ENCODE measurements at places on chromosomes 5 and 9.

DNA sequence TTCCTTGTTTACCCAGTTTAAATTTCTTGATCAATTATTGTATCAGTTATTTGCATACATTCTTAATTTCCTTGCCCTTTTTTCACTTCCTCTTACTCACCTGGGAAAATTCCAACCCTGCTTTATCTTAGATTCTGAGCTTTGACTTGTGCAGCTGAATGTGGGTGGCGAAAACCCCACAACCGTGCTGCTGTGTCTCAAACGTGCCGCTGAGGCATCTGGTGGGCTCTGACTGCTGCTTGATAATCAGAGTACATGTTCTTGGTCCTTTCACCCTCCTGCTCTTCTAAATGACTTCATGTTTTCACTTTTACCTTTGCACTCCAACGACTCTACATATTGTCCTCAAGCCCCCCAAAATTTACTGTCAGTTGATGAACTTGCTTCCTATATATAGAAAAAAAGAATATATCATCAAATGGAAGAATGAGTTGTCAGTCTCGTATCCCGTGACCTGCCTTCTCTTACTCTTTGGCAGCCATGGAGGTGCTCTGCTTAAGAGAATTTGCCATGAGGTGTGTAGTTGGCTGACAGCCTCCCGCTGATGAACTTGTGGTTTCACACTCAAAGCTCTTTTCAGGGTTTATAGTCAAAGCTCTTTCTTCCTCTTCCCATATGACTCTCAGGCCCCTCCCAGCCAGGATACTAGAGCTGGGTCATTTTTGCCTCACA lies 14.0 kb upstream of the JAK2 start:
- DNase-seq: peak; percentile 14

DNA sequence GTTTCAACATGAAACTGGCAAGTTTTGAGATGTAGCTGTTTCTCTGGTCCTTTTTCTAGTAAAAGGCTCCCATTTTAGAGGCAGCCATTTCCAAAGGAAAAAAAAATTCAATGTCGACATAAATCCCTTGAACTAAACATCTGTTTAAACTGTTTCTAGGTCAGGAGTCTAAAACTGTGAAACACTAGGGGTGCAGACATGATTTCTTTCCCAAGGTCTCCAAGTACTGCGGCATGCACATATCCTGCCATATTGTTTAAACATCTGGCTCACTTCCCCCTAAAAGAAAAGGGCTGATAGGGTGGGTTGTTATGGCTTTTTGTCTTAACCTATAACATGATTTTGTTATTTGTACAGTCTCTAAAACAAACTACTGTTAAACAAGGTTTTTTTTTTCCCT lies 51.1 kb downstream of the NFIB start:
- DNase-seq: no peak

DNA sequence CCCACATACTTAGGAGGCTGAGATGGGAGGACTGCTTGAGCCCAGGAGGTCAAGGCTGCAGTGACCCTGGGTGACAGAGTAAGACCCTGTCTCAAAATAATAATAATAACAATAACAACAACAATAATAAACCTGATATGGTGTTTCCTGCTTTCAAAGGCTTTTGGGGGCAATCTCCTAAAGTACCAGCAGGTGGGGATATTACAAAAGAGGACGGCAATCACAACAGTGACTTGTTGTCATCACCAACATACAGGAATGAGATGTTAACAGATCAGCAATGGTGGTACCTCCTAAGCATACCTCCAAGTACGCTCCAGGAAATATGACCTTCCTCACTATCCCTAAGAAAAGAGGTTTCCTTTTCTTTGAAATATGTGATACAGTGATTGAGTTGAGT lies 91.1 kb upstream of the RNF180 start:
- DNase-seq: no peak

GRCh38 chr5:133250527-133250926 lies 198.7 kb downstream of the HSPA4 start:
- DNase-seq: no peak

GRCh38 chr5:133531178-133531577 lies 81.2 kb downstream of the FSTL4 start:
- DNase-seq: no peak

DNA sequence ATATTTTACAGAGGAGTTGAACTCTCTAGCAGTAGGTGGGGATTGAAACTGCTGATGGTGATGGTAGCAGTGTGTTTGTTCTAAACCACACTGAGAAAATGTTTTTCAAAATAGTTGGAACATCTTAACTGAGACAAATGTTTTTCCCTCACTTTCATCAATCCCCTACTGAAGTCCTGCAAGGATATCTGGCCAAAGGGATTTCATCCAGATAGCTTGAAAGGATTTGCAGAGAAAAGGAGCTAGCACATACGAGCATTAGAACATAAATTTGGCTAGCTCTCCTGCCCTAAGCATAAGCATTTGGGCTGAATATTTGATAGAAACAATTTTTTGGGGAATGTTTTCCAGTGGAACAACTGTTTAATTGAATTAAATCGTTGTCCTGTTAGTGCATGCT lies 153.9 kb downstream of the CDH9 start:
- DNase-seq: no peak

GRCh38 chr9:87310827-87311523 lies 186.7 kb upstream of the DAPK1 start:
- DNase-seq: no peak

GRCh38 chr9:101265261-101265660 lies 119.5 kb downstream of the BAAT start:
- DNase-seq: no peak

GRCh38 chr9:92619601-92620300 lies 50.2 kb downstream of the IPPK start:
- DNase-seq: no peak

GRCh38 chr5:17312358-17312757 lies 94.9 kb downstream of the BASP1 start:
- no peak for DNase-seq

GRCh38 chr9:81621785-81622259 lies 67.5 kb downstream of the TLE1 start:
- no peak for DNase-seq

Data from CD4-positive, alpha-beta T cell treated with Interferon gamma for 1 hour (primary cell).